ENCODE measurements at places on chromosomes 11 and 22.
A peak's percentile ranks its signal among the peaks of the same experiment; 100 is the strongest.

DNA sequence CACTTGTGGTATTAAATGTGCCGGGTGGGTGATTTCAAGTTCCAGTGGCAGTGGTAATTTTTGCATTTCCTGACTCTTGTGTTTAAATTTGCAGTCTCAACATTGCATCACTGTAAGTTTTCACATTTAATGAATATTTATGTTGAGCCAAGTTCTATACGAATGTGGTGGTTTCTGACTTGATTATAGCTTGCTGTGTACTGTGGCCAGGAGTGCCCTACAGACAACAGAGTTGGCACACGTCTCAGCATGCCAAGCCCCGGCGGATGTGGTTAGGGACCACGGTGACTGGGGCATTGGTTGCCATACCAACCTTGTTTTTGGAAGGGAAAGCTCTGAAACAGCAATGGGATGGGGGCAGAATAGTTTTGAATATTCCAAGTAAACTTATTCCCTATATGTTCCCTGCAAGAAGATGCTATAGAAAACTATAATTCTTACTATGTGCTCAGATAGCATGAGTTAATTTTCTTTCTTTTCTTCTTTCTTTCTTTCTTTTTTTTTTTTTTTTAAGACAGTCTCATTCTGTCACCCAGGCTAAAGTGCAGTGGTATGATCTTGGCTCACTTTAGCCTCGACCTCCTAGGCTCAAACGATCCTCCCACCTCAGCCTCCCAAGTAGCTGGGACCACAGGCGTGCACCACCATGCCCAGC is 16.0 kb downstream of the ZNRF3 start:
- DNase-seq: peak; percentile 66

DNA sequence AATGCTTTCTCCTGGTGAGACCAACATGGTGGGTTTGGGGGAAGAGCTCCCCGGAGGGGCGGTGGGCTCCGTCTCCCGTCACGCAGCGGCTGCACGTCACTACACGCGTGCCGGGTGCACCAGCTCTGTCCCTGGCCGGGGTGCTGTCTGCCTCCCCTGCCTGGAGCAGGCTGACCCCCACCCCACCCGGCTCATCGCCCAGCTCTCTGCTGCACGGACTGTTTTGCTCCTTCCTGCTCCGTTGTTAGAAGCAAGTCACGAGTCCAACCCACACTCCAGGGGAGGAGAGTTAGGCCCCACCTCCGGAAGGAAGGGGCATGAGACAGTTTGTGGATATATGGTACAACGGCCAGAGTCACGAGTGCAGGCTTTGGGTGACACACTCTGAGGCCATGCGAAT is 364.9 kb downstream of the BRD1 start:
- no peak for DNase-seq

- no peak for DNase-seq
These were observed 12.1 kb upstream of the BBOX1 start for GRCh38 chr11:27028561-27028965.

DNA sequence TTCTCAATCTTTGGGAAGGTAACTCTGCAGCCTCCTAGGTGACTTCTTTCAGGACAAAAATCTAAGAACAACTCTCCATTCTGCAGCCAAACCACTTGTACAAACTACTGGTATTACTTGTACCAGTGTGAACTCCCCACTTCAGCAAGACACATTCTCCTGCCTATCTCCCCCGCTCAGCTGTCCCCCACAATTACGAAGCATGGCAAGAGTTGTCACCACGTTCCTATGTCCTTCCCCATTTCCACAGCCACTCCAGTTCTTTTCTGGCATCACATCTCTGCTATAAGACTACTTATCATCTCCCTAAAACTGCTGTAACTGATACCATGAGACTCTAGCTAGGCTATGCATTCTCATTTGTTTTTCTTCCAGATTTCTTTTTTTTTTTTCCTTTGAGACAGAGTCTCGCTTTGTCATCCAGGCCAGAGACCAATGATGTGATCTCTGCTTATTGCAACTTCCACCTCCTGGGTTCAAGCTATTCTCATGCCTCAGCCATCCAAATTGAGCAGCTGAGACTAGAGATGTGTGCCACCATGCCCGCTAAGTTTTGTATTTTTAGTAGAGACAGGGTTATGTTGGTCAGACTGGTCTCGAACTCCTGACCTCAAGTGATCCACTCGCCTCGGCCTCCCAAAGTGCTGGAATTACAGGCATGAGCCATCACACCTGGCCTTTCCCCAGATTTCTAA is 71.9 kb upstream of the CDON start:
- no peak for DNase-seq

DNA sequence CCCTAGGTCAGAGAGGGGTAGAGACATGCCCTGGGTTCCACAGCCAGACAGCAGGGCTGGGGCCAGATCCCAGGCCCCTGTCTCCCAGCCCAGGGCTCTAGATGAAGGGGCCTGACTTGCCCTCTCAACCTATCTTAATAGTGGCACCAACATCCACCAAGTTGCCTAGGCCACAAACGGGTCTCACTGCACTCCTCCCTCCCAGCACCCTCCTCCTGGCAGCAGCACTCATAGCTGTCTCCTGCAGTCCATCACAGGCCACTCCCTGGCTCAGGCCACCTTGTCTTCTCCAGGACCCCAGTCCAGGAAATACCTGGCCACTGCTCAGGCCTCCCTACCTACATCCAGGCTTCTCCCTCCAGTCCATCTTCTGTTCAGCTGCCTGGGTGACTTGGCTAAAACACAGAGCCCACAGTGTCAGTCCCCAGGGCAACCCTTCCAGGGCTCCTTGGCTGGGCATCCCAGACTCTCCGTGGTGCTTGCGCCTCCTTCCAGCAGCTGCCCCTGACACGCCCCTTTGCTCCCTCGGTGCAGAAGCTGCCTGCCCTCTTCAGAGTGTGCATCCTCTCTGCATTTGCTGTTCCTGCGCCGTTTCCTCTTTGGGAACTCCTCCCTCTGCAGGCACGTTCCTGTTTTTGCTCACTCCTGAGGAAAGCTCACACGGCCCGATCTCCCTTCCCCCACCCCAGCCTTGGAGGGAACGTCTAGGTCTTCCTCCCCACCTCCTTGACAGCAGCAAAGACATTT is 40.5 kb downstream of the LRRC32 start:
- DNase-seq: no peak

DNA sequence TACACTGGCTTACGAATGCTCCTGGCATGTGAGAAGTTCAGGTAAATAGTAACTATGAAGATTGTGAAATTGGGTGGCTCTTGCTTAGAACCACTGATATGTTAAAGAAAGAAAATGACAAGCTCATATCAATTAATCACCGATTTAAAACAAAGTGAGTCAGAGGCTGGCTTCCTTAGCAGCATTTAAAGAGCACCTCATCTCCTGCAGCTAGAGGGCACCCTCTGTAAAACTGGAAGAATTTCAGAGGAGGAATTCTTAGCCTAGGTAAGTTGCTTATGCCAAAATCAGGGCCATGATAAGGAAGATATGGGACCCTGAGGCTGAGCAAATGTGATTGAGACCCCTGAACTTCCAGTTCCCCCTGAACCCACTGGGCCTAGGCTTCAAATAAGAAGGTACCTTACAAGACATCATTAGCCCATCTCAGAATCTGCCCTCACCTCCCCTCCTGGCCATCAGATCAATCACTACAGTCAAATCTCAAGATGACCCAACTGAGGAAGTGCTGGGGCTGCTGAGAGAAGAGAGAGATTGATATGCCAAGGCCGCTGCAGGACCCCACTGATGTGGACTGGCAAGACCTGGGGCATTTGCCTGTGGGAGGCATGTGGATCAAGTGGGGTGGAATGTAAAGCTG is 8.6 kb upstream of the CD3E start:
- DNase-seq: peak; percentile 82

DNA sequence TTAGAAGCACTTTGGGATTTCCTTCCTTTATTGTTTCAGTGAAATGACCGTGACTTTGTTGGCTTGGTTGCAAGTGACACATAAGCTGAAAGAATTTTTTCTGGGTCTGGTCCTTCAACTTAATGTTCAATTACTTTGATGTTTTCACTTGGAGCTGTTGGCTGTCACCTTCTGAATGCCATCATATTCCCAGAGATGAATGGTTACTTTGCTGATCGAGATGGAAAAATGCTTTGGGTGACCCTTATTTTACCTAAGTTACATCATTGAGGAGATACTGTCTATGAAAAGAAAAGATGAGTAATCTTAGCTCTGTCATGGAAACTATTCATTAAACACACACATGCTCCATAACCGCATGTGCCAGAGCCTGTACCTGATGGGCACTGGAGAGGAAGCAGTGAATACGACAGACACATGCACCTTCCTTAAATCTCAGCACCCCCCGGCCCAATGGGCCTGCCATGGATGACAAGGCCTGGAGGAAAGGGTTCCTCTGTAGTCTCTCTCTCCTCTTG is 76.9 kb downstream of the TENM4 start:
- DNase-seq: peak; percentile 77

GRCh38 chr11:8988329-8989234 is 15.2 kb downstream of the NRIP3 start:
- peak; percentile 71 for DNase-seq

DNA sequence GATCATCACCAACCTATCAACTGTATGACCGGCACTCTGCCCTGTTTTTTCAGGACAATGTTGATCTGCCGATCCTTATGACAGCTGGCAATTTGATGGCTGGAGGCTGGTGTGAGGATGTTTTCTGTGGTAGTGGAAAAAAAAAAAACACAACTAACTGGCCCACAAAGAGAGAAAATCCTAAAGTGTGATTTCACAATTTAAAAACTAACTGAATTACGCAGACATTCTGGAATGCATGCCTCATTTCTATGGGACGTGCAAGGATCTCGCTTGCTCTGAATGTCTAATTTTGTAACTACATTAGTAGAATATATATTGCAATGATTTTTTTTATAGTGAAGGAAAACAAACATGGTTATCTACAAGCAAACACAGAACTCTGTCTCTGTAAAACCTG is 590.5 kb downstream of the ETS1 start:
- DNase-seq: no peak

GRCh38 chr11:14902650-14903350 is 10.8 kb upstream of the CYP2R1 start:
- peak; percentile 80 for DNase-seq

DNA sequence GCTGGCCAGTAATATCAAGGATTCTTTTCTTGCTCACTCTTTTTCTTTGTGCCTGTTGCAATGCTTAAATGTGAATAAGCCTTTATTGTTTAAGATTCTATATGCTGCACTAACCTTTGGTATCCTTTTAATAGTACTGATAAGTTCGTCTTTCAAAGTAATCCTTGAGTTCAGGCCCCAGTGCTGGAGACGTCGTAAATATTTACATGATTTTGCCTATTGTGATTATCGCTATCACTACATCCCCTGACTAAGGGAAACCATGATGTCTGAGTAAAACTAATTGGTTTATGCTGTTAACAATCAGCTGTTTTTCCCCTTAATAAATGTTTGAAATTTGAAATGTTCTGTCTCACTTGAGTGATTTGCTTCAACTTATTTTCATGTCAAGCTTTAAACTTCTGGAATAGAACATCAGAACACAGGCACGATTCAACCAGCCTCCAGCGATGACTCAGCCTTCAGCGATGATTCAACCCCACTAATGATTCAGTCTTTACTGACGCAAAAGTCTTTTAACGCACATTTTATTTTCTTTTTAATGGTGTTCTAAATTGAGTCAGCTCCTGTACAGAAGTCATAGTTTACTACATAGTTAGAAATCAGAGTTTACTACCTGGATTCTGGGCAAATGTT is 3.9 kb downstream of the HTATIP2 start:
- DNase-seq: peak; percentile 85

DNA sequence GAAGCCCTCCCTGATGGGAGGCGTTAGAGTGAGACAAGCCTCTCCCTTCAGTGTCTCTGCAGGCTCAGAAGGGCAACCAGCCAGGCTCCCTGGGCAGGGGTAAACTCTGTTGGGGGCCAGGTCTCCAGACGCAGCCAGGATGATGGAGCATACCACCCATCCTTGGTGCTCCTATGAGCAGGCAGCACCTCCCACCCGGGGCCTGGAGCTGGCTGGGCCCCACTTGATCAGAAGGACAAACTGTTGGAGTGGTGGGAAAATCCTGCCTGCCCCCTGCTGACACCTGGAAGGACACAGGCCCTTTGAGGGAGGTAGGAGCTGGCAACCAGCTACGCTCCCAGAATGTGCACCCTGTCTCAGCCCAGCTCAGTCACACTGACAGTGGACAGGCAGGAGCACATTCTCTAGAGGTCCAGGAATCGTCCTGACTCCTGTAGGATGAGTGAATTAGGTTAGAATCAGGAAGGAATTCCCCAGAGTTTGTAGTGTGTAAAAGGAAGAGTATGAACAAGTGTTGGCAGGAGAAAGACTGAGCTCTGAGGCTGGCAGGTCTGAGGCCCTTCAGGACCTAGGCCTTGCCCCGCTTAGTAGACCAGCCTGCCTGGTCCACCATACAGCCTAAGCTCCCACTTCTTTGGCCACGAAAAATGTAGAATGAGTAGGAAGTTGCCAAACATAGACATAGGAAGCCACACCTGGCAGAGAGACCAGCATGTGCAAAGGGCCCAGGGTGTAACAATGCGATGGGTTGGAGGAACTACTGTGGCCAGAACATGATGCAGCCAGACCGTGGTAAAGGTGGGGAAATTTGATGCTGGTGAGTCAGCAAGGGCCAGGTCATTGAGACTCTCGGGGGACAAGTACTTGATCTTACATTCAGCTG is 19.1 kb downstream of the ARHGEF17 start:
- DNase-seq: peak; percentile 87

DNA sequence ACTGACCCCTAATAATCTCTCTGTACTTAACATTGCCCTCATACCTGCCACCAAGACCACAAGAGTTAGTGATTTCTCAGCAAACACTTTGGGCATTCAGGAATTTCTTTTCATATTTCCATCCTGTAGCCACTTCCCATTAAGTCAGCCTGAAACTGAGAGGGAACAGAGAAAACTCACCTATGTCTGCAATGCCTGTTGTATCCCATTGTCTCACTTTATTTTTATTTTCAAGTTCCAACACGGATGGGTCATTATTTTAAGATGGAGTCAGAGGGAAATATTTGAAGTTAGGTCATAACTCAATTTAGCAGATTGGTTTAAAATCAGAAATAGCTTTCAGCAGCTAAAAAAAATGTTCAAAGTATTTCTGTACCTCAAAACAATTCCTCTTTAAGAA is 937.8 kb upstream of the CHORDC1 start:
- DNase-seq: peak; percentile 4

DNA sequence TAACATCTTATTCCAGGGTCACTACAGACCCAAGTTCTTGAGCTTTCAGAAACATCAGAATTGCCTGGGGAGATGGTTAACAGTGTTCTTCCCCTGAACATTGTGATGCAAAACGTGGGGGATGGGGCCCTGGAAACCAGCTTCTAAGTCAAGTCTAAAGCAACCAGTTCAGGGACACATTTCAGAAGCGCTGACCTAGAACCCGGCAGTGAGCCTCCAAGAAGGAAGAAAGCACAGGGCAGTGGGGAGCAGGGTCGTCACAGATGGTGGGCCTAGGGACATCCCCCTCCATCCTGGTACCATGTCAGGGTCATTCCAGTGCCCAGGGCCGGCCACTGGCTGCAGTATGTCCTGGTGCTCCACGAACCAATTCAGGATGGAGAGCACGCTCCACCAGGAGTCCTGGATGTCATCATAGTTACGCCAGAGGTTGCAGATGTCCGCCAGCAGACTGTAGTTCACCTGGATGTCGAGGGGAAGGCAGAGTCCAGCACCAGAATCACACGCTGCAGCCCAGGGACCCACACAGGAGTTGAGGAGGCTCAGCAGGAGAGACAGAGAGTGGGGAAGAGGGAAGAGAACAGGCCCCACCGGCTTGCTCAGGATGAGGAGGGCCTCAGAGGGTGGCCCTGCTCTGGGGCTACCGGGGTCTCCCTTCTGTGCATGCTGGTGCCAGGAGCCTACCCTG is 5.0 kb downstream of the NAGA start:
- no peak for DNase-seq

Measured in kidney tubule cell (primary cell).